ENCODE measurements at places on chromosomes 13 and 19. TPM values are rescaled to one million over a fixed set of nuclear protein-coding genes. Genes with fewer than 3 reads are reported as not detected.
A peak's percentile ranks its signal among the peaks of the same experiment; 100 is the strongest.

Gene LAIR1
- total RNA-seq: not detected

Gene EHD2
- 1.4 TPM for total RNA-seq

Gene KLF1
- total RNA-seq: not detected

Gene SYT5
- 2.5 TPM for total RNA-seq

- no peak overlapping the region for H3K27ac ChIP-seq
- H3K4me3 ChIP-seq: no peak overlapping the region
- H3K36me3 ChIP-seq: no peaks in the 10 kb centered on the region
- DNase-seq: peak; percentile 6
- peaks cover 40% of the 10 kb centered on the region for H3K27me3 ChIP-seq
Measured at GRCh38 chr13:37602733-37603381, 4.3 kb upstream of the POSTN start.

GRCh38 chr19:45994998-45995714, at the start of gene CCDC61:
Gene CCDC61, plus strand, starts transcription at chr19:45995467. Its CDS starts 7,552 bp downstream, at chr19:46003019.
- peak within 1 kb of the TSS; percentile 95 for H3K4me3 ChIP-seq
- H3K4me1 ChIP-seq: no peaks in the 10 kb centered on the region
- H3K27ac ChIP-seq: no peak within 1 kb of the TSS
- no peaks in the 10 kb centered on the region for H3K36me3 ChIP-seq

- DNase-seq: no peak
- no peak overlapping the region for H3K27ac ChIP-seq
- peaks cover 10% of the 10 kb centered on the region for H3K36me3 ChIP-seq
- no peaks in the 10 kb centered on the region for H3K27me3 ChIP-seq
- no peak overlapping the region for H3K4me3 ChIP-seq
Measured at GRCh38 chr19:49887665-49888509, 8.8 kb downstream of the IL4I1 start.

DNA sequence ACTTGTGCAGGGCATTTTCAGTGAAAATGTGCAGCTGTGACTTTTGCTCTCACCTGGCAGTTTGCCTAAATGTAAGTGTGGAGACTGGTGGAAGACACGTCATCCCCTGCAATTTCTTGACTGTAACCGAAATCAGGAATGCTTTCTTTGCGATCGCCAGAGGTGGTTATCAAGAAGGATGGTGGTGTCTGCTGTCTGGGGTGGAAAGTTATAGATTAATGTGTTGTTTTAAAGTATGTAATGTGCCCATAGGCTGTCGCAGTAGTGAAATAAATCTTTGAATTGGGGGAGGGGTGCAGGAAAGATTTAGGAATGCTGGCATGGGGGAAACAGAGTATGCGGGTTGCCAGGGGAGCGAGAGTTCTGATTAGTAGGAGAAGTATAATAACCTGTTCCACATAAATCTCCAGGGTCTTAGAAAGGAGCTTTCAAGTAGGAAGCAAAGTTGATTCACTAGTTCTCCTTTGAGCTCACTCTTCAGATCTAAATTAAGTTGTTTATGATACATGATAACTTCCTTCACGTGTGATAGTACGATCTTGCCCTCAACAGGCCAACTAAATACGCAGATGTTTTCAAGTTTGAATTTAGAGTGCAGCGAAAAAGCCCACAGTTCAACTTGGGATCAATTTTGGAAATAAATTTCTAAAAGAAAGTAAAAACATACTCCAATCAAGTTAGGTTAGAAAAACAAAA, 1520.0 kb upstream of the SLC10A2 start:
- H3K36me3 ChIP-seq: no peaks in the 10 kb centered on the region
- H3K27ac ChIP-seq: no peak overlapping the region
- H3K4me1 ChIP-seq: peaks cover 7% of the 10 kb centered on the region
- peak overlapping the region; percentile 58 for H3K4me3 ChIP-seq
- no peaks in the 10 kb centered on the region for H3K27me3 ChIP-seq

GRCh38 chr19:48964205-48965039, 687 bp upstream of the FTL start:
- H3K36me3 ChIP-seq: peaks cover 7% of the 10 kb centered on the region
- H3K27me3 ChIP-seq: no peaks in the 10 kb centered on the region
- no peak for DNase-seq
- peaks cover 31% of the 10 kb centered on the region for H3K4me1 ChIP-seq

GRCh38 chr13:107441279-107441678, 774.1 kb downstream of the LIG4 start:
- peak; percentile 25 for DNase-seq
- no peaks in the 10 kb centered on the region for H3K4me1 ChIP-seq
- H3K27ac ChIP-seq: no peak overlapping the region
- H3K4me3 ChIP-seq: no peak overlapping the region

DNA sequence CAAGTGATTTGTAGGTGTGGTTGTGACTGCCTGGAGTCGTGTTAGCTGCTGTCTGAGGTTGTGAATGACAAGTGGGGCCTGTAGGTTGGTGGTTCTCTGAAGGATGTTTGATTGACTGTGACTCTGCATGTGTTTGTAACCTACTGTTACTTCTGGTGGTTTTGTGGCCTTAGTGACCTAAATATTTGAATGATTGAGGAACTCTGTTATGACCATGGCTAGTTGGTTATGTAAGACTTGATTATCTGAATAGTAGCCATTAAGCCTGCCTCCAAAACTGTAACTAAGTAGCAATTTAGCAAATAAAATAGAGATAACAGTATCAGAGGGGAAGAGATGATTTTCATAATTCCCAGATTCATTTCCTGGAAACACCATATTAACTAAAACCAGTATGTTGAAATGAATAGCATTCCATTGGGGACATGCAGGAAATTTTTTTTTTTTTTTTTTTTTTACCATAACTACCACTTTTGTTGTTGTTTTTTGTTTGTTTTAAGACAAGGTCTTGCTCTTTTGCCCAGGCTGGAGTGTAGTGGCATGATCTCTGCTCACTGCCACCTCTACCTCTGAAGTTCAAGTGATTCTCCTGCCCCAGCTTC, 865 bp downstream of the ZNF382 start:
- H3K27me3 ChIP-seq: no peaks in the 10 kb centered on the region
- peak overlapping the region; percentile 73 for H3K4me3 ChIP-seq
- no peak for DNase-seq
- no peaks in the 10 kb centered on the region for H3K4me1 ChIP-seq

- peaks cover 82% of the 10 kb centered on the region for H3K27me3 ChIP-seq
- no peak overlapping the region for H3K4me3 ChIP-seq
- H3K36me3 ChIP-seq: no peaks in the 10 kb centered on the region
- no peaks in the 10 kb centered on the region for H3K4me1 ChIP-seq
Measured at GRCh38 chr13:29688193-29688592, 92.7 kb upstream of the SLC7A1 start.

DNA sequence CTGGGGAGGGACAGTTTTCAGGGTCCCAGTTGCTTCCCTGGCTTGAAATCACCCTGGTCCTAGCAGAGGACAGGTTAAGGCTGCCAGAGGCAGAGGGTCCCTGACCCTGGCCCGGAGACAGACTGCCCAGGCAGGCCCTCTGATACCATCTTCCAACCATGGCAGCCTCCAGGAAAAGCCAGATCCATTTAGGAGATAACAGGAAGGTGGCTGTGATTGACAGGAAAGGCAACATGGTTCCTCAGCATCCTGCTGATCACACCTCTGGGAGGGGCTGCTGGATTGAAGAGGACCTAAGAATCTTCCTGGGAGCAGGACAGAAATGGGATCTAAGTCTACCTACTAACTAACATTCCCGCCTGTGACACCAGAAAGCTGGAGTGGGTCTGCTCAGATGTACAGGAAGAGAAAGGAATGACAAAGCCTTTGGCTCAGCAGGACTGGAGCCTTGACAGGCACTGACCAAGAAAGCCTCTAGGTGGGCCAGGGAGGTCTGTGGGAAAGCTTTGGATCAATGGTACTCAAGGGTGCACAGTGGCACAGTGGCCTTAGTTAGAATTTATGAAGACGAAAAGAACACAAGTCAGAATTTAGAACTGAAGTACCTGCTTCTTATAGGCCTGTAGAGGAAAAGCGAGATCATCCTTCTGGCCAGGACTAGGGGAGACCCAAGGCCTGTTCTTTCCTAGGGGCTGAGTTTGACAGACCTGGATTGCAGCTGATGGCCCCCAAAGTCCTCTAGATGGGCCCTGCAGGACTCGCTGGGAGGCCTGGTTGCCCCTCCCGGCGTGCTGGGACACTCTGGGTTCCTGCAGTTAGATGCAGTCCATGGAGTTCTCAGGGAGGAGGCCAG, 2.3 kb upstream of the PRKACA start:
- H3K4me3 ChIP-seq: no peak overlapping the region
- H3K36me3 ChIP-seq: peaks cover 16% of the 10 kb centered on the region
- H3K27ac ChIP-seq: no peak overlapping the region
- DNase-seq: no peak
- peaks cover 17% of the 10 kb centered on the region for H3K4me1 ChIP-seq

GRCh38 chr13:88395804-88396203, 724.6 kb downstream of the SLITRK5 start:
- no peaks in the 10 kb centered on the region for H3K27me3 ChIP-seq
- H3K4me3 ChIP-seq: no peak overlapping the region
- no peak for DNase-seq
- no peaks in the 10 kb centered on the region for H3K4me1 ChIP-seq

DNA sequence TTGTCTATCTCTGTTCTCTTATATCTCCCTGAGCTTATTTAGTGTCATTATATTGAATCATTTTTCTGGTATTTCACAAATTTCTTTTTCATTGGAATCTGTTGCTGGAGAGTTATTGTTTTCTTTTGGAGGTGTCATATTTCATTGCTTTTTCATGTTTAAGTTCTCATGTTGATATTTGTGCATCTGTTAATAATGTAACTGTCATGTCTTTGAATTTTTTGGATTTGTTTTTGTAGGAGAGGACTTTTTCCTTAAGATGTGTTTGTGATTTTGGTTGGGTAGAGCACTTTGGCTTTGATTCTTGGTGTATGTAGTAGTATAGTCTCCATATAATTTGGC, 64.0 kb downstream of the DNAJC3 start:
- no peaks in the 10 kb centered on the region for H3K36me3 ChIP-seq
- DNase-seq: no peak

DNA sequence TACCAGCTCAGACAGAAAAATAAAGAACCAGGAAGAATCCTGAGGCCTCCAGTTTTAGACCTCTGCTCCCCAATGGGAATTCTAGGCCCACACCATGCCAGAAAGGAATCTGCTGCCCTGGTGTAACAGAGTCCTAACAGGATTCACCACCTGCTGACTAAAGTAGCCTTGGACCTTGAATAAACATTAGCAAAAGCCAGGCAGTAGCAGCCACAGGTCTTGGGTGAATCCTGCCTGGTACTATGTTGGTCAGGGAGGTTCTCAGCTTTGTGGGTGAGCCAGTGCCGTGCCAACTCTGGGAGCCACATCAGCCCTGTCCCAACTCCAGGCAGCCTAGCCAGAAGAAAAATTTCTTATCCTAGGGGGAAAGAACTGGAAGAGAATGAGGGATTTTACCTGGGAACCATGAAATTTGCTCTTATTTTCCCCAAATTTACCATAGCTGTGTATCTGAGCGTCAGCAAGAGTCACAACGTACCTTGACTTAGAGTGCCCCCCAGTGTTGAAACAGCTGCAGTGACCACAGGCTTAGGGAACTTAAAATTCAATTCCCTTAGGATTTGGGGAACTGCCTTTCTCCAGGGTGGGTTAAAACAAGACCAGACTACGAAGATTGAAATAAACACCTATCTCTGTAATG, 1895.6 kb upstream of the PRR20A start:
- H3K4me3 ChIP-seq: no peak overlapping the region
- no peak for DNase-seq
- no peaks in the 10 kb centered on the region for H3K27me3 ChIP-seq

DNA sequence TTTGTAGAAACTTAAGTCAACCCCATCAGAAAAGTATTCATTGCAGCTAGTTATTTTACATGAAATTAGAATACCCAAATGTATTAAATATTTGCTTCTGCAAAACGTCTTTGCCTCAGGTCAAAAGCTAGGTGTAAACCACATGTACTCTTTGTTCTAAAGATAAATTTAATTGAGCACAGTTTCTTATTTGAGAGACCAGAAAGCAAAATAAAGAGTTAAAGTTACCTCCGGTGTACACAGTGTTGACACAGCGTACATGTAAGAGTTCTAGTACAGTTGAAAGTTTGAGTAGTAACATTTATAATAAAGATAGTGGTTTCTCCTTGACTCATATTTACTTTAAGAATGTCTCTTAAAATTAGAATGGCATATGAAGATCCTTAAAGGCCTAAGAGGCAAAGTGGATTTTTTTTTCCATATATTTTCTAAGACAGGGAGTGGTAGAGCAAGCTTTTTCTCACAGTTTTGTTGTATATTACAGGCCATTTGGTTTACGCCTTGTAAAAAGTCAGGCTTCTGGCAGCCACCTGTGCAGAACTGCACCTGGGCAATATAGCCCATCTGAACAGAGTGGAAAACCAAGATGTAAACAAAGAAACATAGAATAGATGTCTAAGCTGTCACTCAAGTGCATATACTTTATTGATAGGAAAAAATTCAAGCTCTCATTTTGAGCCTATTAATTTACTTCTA, 2.9 kb downstream of the LRCH1 start:
- peaks cover 31% of the 10 kb centered on the region for H3K4me1 ChIP-seq
- no peaks in the 10 kb centered on the region for H3K27me3 ChIP-seq
- no peaks in the 10 kb centered on the region for H3K36me3 ChIP-seq
- DNase-seq: peak; percentile 19

GRCh38 chr19:47680858-47681332, 32.3 kb upstream of the EHD2 start:
- H3K4me3 ChIP-seq: no peak overlapping the region
- H3K36me3 ChIP-seq: no peaks in the 10 kb centered on the region
- H3K4me1 ChIP-seq: no peaks in the 10 kb centered on the region
- no peak for DNase-seq
- no peak overlapping the region for H3K27ac ChIP-seq

DNA sequence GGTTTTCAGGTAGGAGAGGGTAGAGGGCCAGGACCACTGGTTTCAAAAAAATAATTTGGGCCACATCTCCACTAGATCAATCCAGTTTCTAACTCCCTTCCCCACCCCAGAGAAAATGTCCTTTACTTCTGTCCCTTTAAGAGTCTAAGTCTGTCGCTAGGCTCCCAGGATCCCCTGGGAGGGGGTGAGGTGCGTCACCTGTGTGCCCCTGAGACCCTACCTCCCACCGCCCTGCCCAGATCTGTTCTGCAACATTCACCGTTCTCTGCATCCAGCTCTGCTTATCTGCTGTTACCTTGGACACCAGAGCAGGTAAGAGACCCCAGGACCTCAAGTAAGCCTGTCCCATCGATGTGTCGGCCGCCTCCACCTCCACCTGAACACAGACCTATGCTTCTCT, at the start of gene GFY:
Gene GFY, plus strand, starts transcription at position 211 of the 400 bp plus-strand sequence. CDS start 1,043 bp downstream, outside the sequence.
- H3K36me3 ChIP-seq: no peaks in the 10 kb centered on the region
- H3K4me1 ChIP-seq: 0 out of 2 replicates have a peak, but pooled peaks cover 8% of the 10 kb centered on the region
- peaks cover 86% of the 10 kb centered on the region for H3K27me3 ChIP-seq
- no peak for DNase-seq
- H3K4me3 ChIP-seq: no peak within 1 kb of the TSS

DNA sequence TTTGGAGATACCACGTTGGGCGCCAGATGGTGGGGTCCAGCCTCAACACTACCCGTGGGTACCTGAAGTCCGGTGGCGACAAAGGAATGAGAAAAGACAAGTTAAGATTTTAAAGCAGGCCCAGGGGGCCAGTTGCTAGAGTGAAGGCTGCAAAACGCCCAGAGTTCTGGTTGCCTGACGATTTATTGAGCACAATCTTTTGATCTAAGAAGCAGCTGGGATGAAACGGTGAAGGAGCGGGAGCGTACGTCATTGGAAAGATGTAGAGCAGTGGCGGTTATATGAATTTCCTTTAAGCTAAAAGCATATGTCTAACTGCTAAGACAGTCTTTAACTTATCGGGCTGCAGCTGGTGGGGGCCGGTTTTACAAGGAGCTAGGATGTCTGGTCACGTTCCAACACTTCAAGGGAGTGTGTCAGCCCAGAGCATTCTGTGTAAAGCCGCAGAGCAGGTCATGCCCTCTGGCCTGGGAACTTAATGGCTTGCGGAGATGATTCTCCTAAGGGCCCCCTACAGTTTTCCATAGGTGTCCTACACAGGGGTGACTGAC, 28.9 kb upstream of the EVI5L start:
- H3K4me3 ChIP-seq: no peak overlapping the region
- no peaks in the 10 kb centered on the region for H3K36me3 ChIP-seq
- DNase-seq: no peak
- H3K4me1 ChIP-seq: peaks cover 32% of the 10 kb centered on the region
- no peak overlapping the region for H3K27ac ChIP-seq

Measured in PC-3 (cell line).